ENCODE measurements at places on chromosomes 12 and 14.

DNA sequence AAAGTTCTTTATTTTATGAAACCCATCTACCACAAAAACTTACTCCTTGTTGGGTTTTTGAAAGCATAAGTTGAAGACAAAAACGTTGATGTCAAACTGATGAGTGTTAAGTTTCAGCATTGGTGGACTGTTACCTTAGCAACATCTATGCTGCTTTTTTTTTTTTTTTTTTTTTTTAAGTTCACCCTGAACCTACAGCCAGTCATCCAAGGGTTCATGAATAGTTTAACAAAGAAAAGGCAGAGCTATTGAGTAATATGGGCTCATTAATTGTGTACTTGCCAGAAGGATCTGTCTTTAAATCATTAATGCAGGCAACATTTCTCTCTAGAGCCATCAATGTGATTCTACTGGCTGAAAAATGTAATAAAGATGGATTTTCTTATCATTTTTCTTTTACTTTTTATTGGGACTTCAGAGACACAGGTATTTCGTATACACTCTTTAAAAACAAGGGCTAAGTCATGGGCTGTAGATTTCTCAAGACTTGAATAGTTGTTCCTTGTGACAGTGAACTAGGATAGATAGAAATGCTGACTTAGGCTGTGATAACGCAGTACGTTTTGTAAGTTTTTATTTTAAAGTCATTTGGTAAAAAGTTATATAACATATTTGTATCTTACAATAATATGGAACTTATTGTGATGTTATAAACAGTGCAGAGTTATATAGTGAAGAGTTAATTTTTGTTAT, at the start of gene PTPRQ:
Gene PTPRQ, plus strand, starts transcription at position 262 of the 693 bp plus-strand sequence. Its CDS starts 111 bp downstream, at position 373.
- DNase-seq: no peak

DNA sequence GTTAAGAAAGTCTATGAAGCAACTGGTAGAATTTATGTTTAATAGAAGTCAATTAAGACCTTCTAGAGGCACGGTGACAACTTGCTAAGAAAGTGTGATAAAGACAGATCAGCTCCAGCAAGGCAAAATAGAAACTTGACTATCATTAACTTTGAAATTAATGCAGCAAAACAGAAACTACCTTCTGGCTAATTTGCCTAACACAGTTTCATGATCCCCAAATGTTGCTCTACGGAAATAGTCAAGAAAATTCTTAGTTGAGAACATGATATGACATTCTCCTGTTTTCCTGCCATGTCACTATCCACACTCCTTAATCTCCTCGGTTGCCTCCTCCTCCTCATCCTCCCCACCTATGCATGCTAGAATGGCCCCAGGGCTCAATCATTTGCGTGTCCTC, 4.2 kb downstream of the DENND5B start:
- no peak for DNase-seq

- no peak for DNase-seq
Measured at GRCh38 chr12:68121143-68121542, 38.4 kb downstream of the IFNG start.

DNA sequence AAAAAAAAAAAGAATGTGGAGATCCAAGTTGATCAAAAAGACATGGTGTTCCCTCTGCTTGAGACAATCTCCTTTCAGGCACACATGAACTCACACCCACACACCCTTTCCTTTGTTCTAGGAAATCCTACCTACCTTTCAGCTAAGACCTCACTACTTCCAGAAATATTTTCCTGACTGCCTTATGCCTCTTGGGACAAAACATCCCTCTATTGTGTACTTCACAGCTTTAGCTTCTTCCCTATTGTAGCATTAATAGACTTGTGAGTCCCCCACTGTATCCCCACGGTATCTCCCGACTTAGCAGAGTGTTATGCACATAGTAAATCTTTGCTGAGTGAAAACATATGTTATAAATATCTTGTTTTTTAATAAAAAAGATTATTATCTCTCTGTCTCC, 44.9 kb upstream of the AEBP2 start:
- no peak for DNase-seq

GRCh38 chr14:96166461-96167223, 38.0 kb upstream of the BDKRB2 start:
- no peak for DNase-seq

DNA sequence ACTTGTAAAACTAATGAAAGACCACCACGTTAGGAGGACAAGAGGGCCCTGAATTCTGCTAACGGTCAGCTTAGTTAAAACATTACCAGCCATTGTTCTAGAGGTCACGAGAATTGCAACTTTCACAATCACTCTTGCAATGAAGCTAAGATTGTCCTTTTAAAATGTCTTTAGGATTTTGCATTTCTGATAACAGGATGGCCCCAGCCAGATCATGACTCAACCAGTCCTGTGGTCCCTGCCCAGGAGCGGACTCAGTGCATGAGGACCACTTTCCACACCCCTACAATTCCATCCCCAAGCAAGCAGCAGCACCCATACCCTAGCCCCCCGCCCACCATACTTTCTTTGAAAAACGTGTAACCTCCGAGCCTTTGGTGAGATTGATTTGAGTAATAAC, 28.7 kb downstream of the HSP90AA1 start:
- no peak for DNase-seq

DNA sequence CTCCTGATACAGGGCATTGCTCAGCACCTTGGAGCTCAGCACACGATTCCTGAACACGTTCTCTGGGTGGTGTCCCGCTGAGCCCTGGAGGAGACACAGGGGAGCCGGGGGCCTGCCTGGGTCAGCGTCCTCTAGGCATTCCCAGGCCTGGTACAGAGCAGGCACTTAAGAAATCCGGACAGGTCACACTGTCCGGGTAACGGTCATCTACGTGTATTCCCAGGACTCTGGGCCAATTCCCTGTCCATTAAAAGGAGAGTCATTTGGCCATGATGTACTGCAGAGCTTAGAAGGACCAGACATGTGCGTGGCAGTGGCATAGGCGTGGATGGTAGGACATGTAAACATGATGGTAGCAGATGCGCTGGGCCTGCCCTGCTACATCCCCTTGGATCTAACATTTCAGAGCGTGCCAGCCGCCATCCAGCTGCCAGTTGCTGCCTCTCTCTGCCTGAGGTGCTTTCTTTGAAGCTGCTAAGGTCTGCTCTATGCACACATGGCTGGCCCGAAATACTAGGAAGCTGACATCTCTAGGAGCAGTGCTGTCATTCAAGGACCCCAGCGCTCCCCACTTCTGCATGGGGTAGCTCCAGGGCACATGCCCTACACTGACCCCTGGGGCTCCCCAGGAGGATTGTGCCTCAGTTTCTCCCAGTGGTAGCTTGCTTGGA, 273.1 kb upstream of the RTL1 start:
- no peak for DNase-seq

GRCh38 chr12:72679147-72679757, 407.1 kb downstream of the TRHDE start:
- DNase-seq: no peak
